Kidney (tissue), 22 donors: ENCODE measurements at places on chromosomes 5 and 9.

DNA sequence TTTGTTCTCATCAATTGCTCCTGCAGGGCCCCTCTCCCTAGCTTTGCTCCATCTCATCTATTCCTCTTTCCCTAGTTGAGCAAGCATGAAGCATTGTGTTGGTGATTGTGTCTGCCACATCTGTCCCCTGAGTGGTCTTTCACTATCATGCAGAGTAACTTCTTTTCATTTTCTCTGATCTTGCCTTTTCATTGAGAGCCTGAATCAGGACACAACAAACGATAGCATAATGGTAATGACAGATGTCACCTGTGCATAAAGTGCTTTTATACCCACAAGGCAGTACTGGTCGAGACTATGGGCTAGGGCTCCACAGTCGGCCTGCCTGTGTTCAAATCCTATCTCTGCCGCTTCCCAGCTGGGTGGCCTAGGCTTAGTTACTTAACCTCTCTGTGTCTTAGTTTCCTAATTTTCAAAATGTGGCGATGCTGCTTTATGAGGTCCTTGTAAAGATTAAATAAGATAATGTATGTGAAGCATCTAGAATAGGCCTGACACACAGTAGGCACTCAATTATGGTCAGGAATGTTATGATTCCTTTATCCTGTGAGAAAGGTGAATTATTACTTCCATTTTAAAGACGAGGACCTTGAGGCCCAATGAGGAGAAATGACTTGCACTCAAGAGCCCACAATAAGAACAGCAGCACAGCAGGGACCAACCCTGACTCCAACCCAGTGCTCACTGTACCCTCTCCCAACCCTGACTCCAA lies 137.1 kb upstream of the ZNF618 start:
- DNase-seq = no peak

DNA sequence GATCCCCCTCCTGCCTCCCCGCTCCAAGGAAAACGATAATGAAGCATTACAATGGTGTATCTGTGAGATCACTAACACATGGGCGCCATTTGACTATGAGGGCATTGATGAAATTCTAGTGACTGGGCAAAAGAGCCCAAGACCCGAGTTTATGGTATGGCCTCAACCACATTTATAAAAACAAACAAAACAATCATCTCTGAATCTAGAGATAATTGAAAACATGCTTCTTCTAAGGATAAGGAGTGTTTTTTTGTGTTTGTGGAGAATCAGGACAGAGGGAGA lies 100.9 kb upstream of the SEMA6A start:
- DNase-seq = no peak

GRCh38 chr5:97136475-97136874 lies 5.9 kb downstream of the LIX1 start:
- DNase-seq = no peak

DNA sequence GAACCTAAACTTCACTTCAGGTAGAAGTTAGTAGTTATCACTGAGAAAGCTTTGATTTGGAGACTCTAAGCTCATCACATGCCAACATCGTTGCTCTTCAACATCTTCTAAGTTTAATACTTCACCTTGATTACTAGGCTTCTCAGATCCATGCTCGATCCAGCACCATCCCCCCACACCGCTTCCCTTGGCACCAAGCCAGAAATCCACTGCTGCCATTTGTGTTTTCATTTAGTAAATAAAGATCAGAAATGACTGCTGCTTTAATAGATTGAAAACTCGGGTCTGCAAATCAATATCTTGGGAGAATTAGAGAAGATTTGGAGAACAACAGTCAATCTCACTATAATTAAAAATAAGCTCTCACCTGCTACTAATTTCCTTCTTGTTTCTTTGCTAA lies 214.7 kb upstream of the NR4A3 start:
- DNase-seq = no peak

DNA sequence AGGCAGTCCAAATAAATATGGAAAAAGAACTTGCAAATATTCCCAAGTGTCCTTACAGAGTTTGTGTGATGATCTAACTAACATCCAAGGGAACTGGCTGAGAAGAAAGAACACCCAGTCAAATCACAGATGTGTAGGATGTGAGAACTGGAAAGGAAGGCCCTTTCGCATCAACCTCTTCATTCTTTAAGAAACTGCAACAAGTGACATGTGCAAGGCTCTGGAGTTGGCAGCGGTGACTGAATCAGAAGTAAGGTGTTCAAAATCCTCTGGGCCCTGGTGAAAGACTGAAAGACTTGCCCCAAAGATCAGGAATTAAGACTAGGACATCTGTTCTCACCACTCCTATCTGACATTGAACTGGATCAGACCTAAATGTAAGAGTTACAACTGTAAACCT lies 88.7 kb downstream of the RAPGEF1 start:
- no peak for DNase-seq

- peak; percentile 46 for DNase-seq
Observed at GRCh38 chr5:1514027-1514818, 9.5 kb downstream of the LPCAT1 start.

DNA sequence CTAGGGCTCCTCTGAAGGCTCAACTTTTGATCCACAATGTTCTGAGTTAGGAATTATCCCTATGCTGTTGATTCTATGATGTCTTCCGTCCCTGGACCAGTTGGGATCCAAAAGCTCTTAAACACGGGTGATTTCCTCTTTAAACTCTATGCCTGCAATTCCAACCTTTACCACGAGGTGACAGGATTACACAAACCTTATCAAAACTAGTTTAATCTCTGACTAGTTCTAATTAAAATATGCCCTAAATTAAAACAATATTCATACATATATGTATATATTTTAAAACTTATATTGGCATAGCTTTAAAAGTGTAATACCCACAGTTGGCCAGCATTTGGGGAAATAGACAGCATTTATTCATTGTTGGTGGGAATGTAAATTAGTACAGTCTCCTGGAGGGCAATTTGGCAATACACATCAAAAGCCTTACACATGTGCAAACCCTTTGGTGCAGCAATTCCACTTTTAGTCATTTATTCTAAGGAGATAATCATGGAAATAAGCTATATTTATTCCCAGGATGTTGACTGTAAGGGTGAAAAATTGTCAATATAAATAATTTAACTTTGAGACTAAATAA lies 51.6 kb upstream of the PHYKPL start:
- no peak for DNase-seq

GRCh38 chr9:123157221-123157620 lies 111.2 kb downstream of the STRBP start:
- DNase-seq = no peak

GRCh38 chr5:151171529-151171928 lies 13.9 kb upstream of the ANXA6 start:
- DNase-seq = no peak

DNA sequence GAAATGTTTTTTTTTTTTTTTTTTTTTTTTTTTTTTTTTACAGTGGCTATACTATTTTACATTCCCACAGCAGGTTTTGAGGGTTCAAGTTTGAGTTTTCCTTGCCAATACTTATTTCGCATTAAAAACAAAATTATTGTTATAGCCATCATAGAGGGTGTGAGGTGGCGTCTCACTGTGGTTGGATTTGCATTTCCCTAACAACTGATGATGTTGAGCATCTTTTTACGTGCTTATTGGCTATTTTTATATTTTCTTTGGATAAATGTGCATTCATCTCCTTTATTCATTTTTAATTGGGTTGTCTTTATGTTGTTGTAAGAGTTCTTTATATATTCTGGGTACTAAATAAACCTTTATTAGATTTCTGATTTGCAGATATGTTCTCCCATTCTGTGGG lies 18.9 kb upstream of the UBLCP1 start:
- no peak for DNase-seq

DNA sequence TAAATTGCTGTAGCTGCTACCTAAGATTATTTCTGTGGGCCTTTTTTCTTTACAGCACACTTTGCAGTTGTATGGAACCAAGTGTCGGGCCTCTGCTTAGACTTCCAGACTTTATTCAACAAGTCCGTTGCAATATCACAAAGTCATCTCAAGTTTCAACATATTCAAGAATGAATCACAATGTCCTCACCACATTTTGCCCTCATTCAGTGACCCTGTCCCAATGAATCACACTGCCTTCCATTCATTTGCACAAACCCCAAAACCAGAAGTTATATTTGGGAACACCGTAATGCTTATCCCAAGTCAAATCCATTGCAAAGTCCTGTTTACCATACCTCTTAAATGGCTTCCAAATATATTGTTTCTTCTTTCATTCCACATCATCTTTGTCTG lies 439.6 kb downstream of the CSNK1G3 start:
- DNase-seq = no peak

DNA sequence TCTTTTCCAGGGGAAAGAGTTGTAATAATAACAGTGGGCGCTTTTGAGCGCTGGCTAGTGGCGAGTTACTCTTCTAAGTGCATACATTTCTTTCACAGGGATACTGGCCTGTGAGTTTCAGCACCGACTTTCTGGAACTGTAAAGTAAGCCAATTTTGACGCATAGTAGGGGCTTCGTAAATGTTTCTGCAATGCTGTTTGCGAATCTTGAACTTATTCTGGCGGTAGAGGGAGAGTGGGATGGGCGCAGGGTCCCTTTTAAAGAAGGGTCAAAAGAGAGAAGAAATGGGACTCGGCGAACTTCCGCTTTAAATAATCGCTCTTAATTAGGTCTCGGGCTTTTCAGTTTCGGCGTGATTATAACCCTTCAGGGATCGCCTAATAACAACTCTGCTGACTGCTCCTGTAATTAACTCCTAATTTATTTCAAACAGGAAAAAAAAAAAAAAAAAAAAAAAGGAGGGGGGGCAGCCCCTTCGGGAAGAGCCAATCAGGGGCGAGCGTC lies 351 bp upstream of the MSX2 start:
- no peak for DNase-seq

GRCh38 chr9:21836437-21837161 lies 34.2 kb downstream of the MTAP start:
- no peak for DNase-seq

DNA sequence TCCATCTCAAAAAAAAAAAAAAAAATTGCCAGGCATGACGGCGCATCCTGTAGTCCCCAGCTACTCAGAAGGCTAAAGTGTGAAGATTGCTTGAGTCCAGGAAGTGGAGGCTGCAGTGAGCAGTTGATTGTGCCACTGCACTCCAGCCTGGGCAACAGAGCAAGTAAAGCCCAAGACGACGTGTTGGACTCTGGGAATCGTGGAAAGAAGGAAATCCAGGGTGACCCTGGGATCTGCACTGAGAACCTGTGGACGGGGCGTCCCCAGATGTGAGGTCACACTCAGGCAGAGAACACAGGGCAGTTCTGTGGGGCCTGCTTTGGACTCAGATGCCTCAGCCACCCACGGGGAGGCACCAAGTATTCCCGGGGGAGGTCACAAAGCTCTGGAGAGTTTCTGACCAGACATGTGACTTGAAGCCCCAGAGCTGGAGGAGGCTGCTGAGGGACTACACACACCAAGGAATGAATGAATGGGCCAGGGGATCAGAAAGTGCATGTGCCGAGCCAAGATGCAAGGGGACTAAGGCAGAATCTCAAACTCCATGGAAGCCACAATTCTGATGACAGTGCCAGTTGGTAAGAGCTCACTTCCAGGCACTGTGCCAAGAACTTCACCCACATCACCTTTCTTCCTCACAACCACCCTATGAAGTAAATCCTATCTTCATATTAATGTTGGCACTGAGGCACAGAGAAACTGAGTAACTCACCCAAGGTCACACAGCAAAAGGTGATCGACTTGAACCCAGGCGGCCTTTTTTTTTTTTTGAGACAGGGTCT lies 12.9 kb downstream of the DYNC2I2 start:
- no peak for DNase-seq

DNA sequence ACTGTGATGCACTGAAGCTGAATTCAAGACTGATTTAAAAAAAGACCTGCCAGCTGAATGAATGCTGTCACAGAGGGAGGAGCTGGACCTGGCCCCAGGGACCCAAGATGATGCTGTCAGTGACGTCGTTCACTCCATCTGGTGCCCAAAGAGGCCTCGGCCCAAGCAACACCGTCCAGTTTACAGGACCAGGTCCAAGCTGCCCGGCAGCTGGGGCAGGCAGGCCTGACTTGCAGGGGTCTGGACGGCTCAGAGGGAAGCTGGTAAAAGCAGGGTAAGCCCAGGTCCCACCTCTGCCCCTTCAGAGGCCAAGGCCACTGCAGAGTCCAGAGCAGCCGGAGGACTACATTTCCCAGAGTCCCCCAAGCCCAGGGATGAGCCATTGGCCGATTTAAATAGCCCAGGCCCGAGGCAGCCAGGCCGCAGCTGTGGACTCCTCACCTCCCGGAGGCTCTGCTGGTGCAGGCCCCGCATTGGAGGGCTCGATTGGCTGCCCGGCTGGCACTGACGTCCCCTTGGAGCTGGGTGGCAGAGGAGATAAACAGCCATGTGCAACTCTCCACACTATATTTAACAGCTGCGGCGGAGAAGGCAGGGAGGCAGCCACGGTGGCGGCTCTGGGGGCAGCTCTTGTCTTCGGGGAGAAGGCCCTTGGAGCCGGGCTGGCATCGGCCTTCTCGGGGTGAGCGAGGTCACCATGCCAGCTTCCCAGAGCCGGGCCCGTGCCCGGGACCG lies at the start of gene PLPP7:
TSS of gene PLPP7 (plus strand) at position 423 of the 735 bp plus-strand sequence. CDS start at position 698, 275 bp downstream.
- peak; percentile 61 for DNase-seq

- no peak for DNase-seq
Observed at GRCh38 chr5:494667-495255, 29.5 kb downstream of the SLC9A3 start.

DNA sequence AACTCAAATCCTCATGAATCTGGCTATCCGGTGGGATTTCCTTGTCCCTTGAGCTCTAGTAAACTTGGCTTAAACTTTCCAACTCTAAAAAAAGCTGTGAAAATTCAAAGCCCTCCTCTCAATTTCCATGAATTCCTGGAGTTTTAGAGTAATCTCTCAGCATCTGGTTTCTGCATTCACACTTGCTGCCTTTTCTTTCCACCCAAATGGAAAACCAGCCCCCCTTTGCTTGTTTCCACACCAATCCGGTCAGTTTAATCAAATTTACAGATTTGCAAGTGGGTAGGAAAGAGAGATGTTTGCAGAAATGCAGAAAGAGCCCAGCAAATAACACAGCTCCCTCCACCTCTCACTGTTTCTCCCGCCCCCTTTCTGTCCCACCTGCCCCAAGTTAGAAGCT lies 91.1 kb downstream of the ENC1 start:
- no peak for DNase-seq

GRCh38 chr5:9596824-9597223 lies 33.3 kb downstream of the TAS2R1 start:
- no peak for DNase-seq

DNA sequence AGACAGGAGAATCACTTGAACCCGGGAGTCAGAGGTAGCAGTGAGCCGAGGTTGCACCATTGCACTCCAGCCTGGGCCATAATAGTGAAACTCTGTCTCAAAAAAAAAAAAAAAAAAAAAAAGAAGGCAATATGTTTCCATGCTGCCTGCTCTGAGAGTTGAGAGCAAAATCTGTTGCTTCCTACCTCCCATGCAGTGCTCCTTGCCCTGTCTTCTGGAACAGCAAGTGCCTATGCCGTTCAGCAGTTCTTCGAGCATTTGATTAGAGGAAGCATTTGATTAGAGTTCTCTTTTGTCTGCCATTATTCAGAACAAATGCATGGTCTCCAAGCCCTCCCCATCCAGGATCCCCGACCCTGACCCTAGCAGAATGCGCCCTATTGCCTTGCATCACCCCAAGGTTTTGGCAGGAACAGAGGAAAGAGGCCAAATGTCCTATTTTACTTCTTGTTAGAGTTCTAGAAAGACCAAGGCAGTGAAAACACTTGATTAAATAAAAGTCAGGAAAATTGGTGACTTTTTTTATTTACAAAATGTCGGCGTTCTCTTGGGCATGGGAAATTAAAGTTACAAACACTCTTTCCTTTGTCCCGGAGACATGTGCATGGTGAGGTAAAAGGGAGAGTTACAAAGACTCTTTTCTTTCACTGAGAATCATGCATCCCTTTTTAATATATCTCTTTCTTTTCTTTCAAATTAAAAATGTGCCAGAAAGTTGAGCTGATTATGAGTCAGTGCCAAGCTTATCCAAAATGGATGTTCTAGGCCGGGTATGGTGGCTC lies 27.8 kb upstream of the FSD1L start:
- DNase-seq = no peak
